ENCODE measurements at places on chromosomes 1 and 21.

GRCh38 chr1:2208309-2209239 is 14.0 kb upstream of the FAAP20 start:
- no peak for DNase-seq

DNA sequence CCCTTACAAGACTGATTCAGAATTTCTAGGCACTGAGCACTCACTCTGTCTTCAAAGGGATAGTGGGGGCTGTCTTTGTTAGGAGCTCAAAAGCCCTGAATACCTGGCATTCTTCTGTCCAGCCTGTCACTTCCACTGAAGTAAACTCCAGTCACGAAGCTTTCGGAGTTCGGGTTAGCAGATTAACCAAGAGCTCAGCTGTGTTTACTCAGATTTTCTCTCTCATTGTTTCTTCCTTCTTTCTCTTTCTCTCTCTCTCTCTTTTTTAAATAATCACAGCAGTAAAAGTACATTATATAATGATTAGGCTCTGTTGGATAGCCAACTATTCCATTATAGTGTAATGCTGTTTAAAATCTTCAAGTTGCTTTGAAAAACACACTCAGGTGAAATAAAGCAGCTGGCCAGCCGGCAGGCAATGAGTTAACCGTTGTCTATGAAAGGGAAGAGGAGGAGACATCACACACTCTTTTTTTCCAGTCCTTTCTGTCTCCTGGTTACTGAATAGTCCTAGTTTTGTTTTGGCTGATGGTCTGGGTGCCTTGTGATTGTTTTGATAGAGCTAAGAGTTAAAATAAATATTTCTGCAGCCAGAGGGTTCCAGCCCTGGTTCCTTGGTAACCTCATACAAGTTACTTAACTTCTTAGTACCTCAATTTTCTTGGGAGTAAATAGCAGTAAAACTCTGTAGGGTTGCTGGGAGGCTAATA is 89.8 kb downstream of the ADSS2 start:
- no peak for DNase-seq

- no peak for DNase-seq
Measured at GRCh38 chr1:112688781-112689193, 14.3 kb downstream of the MOV10 start.

DNA sequence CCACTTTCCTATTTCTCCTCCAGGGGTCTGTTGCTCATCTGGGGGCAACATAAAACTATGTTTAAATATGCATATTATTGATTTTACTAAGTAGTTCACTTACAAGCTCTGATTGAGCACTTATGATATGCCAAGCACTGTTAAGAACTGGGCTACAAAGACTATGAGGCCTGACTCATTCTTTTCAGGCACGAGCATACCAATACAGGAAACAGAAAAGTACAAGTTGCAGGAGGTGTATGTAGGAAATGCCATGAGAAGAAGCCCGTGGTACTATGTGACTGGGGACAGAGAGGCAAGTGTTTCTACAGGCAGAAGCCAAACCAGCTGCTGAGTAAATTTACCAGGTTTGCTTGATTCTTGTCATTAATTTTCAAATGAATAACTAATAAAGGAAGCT is 120.4 kb upstream of the PTGFR start:
- DNase-seq = no peak

- no peak for DNase-seq
Measured at GRCh38 chr1:159974350-159974965, 20.4 kb upstream of the SLAMF9 start.

DNA sequence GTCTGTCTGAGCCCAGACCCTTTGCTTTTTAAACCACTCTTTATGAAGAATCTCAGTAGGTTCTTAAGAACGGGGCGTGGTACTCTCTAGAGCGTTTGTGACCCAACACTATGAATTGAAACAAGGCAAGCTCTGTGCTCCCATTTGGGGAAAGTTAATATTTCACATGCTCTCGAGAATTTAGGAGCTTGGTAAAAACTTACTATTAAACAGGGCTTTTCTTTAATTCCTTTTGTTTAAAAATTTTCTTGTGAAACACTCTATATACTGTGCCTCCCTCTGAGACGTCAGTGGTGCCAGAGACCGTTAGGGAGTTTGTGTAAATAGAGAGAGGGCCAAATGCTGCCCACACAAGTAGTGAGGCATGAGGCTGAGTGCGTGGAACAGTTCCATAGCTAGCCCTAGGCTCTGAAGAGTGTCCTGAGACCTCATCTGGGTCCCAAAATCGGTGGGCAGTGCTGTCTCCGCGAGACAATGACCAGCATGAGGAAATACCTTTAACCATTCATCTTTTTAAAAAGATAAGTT is 144.7 kb downstream of the ROR1 start:
- DNase-seq = no peak

DNA sequence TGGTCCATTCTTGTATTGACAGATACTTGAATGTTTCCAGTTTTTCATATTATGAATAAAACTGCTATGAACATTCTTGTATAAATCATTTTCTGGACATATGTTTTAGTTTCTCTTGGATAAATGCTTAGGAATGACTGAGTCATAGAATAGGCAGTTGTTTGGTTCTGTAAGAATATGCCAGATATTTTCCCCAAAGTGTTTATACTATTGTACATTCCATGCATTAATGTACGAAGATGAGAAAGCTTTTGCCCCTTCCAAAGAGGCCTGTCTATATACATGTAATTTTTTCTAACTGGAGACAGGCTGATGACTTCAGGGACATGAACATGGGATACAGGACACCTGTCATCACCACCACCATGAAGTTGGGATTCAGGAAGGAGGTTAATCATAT is 11.3 kb downstream of the NBPF3 start:
- DNase-seq = no peak

- no peak for DNase-seq
Measured at GRCh38 chr1:223887747-223888418, 42.1 kb upstream of the TP53BP2 start.

GRCh38 chr21:38678827-38679226 is 126.9 kb upstream of the ETS2 start:
- DNase-seq = no peak

DNA sequence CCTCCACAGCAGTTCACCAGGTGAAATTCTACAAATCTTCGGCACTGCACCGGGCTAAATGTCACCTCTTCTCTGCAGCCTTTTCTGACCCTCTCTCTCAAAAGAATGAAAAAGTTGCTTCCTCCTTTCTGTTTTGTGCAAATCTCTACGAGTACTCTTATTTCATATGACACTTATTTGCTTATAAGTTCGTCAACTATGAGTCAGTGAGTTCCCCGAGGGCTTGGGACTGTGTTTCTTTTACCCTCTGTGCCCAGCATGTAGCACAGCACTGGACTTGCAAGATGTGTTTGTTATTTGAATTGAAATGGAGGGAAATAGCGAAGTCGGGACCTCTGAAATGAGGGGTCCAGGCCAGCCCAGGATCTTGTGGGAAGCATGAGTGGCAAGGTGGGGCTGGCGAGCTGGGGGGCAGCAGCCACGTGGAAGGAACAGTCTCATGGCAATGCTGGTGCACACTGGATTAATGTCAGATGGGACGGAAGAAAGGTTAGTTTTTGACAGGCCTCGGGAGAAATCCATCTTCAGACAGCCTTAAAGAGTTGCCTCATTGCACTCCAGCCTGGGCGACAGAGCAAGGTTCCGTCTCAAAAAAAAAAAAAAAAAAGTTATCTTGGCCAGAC is 6.2 kb downstream of the SLC6A9 start:
- DNase-seq = no peak

DNA sequence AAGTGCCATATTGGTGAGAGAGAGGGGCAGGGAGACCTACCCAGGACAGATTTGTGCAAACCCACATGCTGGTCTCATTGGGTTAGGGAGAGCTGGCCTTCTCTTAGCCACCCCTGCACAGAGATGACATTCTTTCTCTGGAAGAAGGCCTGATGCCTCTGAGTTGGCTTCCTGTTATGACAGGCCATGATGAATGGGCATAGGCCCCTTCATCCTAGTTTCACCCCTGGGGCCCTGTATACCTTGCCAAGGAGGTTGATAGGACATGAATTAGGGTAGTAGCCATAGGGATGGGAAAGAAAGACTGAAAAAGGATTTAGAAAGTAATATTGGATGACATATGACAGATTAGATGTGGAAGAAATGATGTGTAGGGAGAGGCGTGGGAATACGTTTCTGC is 46.6 kb downstream of the TENT5C start:
- DNase-seq = no peak

DNA sequence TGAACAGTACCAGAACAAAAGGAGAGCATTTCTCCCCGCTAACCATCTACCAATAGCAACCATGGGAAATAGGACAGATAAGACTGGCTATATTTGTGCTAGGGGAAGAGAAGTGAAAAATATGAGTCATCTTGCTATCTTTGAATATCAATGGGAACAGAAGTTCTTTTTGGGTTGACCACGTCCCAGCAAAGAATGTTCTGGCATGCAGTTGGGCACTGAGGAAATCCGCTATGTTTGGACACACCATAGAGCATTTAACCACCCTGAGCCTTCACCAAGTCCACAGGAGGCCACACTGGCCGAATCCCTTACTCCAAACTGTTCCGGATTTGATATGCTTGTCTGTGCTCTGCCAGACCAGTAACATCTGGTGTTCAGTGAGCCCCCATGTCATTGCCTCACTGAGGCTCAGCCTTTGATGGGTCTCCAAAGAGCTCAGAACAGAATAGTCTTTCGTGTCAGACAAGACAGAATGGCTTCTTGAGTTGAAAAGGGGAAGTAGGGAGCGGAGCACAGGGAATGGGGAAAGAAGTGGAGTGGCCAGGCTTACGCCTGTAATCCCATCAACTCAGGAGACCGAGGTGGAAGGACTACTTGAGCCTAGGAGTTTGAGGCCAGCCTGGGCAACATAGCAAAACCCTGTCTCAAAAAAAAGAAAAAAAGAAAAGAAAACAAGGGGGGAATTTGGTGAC is 81.4 kb downstream of the SMYD2 start:
- DNase-seq = no peak

DNA sequence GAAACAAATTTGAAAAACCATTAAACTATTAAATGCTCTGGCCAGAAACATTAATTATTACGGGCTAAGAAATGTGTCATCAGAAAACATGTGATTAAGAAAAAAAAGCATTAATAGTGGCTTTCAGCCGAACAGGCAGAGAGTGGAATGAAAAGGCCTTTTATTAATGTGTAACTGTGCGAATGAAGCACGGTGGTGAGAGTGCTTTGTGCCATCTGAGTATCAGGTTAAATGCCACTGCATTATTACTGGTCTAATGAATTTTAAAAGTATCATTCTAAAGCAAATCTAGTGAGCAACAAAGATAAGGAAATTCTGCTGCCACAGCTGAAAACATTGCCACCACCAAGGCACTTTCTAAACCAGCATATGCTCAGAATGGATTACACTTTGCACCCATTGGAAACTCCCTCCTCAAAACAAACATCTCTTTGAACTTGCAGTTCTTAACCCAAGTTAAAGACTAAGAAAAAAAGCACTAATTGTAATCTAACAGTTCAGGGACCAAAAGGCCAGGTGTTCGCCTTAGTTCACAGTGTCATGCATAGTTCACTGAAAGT is 30.0 kb upstream of the SSX2IP start:
- no peak for DNase-seq

DNA sequence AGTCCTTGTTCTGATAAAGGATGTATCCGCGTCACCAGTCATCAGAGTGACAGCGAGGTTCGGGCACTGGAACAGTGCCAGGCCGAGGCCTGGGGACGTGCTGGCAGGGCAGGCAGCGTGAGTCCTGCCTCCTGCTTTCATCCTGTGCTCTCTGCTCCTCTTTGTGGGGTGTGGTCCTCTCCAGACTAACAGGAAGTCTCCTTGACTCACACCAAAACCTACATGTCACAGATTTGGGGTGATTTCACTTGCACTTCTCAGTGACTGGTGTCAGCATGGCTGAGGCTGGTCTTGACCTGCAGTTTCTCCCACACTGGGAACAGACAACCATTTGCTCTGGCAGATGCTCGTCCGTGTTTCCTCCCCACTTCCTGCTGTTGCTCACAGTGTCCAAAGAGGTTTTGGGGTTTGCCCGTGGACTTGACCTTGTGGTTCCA is 8.8 kb upstream of the NLRP3 start:
- peak; percentile 71 for DNase-seq

GRCh38 chr1:162922201-162922600 is 61.2 kb upstream of the CCDC190 start:
- no peak for DNase-seq

DNA sequence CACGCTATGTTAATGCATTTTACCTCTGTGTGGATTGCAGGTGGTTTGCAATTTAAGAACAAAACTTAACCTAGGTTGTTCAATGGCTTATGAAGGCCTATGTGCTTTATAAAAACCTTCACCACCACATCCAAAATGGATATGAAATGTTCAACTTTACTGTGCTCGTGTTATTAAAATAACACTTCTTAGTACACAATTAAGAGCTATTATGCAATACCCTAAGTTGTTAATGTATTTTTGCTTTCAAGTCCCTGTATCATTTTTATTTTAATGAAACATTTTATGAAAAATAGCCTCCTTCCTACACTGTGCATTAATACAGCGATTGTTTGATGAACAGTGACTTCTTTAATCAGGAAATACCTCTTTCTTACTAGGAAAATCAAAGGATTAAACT is 12.0 kb downstream of the NCAM2 start:
- no peak for DNase-seq

DNA sequence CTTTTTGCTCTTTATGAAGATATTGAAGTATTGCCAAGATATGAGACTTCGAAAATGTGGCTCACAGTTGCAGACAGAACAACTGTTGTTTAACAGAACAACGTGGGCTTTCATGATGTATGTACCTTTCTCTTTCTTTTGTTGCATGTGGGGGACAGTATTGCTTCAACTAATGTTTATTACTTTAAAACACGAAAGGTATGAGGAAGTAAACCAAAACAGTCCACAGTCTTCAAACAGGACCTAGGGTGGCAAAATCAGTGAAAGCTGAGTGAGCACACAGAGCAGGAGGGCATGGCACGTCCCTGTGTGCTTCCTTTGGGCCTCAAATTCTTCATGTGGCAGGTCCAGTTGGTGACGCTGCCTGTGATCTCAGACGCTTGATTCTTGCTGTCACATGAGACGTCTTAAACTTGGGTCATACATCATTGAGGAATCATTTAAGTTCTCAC is 7.8 kb upstream of the CHAF1B start:
- no peak for DNase-seq

GRCh38 chr1:178579562-178579961 is 66.7 kb downstream of the TEX35 start:
- no peak for DNase-seq

GRCh38 chr21:33753886-33754285 is 111.6 kb downstream of the ITSN1 start:
- no peak for DNase-seq

DNA sequence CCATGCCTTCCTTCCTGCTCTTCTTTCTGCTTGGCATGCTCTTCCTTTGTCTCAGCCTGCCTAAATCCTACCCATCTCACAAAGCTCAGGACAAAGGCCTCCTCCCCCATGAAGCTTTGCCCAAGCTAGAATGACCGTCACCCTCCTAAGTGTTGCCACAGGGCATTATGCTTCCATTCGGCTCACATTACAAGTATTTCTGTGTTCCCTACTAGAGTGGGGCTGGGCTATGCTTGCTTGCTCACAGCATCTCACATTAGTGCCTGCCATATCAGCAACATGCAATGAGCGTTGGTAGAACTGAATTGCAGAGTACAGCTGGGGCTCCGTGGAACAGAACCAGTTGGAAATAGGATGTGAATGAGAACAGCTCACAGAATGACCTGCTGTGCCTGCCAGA is 82.8 kb downstream of the CD58 start:
- no peak for DNase-seq

GRCh38 chr1:19800076-19800804 is 524 bp upstream of the TMCO4 start:
- peak; percentile 8 for DNase-seq

Measured in T-helper 22 cell (primary cell).